IMR-90 (cell line): ENCODE measurements at places on chromosomes 4 and X. TPM values are rescaled to one million over a fixed set of nuclear protein-coding genes. Genes with fewer than 3 reads are reported as not detected.

DNA sequence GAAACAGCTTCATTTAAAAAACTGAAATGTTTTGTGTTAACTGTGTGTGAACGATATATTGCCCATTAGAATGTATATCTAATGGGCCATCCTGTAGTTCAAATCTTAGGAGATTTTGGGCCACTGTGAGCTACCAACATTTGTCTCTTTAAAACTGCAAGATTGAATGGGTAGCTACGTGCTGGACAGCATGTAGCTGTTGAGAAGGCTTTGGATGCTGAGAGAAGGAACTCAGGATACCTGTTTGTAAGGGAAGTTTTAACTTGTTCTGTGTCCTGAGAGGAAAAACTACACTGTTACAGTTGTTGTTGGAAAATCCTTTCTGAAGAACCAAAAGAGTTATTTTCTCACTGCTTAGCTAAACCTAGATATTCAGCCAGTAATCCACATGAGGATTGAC lies 45.9 kb downstream of the PDLIM5 start:
- no peaks in the 10 kb centered on the region for H3K27me3 ChIP-seq
- no peak overlapping the region for H3K27ac ChIP-seq
- H3K4me1 ChIP-seq: no peaks in the 10 kb centered on the region; the same call in 1 of the 2 replicates
- no peak for DNase-seq

DNA sequence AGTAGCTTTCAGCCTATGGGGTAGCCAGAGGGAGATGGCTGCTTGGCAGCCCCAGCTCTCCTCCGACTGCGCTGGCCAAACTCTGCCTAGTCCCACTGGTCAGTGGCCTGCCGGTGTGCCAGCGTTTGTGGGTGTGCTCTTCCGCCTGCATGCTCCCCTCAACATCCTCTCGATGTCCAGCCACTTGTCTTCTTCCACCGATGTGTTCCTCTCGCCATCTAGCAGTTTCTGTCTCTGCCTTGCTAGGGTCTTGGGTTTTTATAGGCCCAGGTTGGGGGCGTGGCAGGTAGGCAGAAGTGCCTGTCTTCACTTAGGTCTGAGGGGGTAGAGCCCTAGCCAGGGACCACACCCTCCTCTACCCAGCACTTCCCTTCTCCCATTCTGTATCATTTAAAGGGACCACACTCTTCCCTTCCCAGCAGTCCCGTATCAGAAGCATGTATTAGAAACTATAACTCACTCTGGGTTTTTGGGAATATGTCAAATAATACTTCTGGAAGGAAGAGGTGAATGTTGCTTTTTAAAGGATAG lies 124.4 kb downstream of the KDM6A start:
- no peaks in the 10 kb centered on the region for H3K27me3 ChIP-seq
- H3K27ac ChIP-seq: no peak overlapping the region
- no peaks in the 10 kb centered on the region for H3K4me1 ChIP-seq
- no peak for DNase-seq
- no peak overlapping the region for H3K4me3 ChIP-seq
- no peaks in the 10 kb centered on the region for H3K36me3 ChIP-seq

DNA sequence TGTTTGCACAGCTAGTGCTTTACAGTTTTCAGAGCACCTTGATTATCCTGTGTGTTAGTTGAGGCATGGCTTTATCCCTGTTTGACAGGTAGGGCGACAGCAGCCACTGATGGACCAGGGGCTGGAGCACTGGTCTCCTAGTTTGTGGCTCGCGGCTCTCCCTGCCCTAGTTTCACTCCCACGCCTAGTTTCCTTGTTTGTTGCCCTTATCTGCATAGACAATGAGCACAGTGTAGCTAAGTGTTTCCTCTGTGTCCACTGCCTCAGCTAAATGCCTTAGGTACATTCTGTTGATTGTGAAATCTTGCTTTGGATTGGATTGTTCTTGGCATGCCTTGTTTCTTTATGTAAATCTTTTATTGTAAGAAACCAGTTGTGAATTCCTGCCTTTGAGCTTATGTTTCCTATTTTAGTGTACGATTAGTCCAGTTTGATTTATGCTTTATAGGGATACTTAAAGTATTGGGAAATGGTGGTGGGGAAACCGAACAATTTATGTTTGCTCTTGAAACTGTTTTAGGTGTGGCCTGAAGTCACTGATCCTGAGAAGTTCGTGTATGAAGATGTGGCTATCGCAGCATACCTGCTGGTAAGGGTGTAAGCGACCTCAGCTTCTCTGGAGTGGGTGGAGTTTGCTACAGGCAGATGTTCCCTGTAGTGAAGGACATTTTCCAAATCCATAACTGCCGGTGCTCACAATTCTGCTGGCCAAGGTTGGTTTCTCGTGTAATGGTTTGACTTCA lies 11.0 kb downstream of the TRMT44 start:
- no peak overlapping the region for H3K27ac ChIP-seq
- no peak for DNase-seq
- no peaks in the 10 kb centered on the region for H3K4me1 ChIP-seq
- H3K4me3 ChIP-seq: no peak overlapping the region

DNA sequence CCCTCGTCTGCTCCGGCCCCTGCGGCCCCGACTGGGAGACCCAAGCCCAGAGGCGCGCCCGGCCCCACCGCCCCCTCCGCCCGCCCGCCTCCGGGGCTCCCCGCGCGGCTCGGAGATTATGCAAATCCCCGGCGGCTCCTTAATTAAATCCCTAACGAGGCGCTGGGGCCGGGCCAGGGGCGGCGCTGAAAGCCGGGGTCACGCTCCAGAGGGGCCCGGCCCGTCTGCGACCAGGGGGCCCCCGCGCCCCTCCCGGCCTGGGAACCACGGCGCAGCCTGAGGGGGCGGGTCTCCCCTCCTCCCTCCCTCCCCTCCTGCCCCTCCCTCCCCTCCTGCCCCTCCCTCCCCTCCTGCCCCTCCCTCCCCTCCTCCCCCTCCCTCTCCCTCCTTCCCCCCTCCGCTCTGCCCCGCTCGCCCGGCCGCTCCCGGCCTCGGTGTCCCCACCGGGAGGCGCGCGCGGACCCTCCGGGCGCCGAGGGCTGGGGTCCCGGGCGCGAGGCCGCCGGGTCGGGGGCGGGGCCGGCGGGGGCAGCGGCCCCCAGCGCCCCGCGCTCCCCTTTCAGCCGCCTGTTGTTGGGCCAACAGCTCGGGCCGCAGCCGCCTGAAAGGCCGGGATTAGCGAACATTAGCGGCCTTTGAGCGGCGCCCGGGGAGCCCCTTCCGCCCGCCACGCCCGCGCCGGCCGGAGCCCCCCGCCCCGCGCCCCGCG lies 25.9 kb upstream of the FGFR3 start:
- no peaks in the 10 kb centered on the region; the same call in 1 of the 2 replicates for H3K27me3 ChIP-seq
- no peak overlapping the region for H3K27ac ChIP-seq
- H3K36me3 ChIP-seq: no peaks in the 10 kb centered on the region
- peak; percentile 2 for DNase-seq
- peaks cover 4% of the 10 kb centered on the region; the same call in 1 of the 2 replicates for H3K4me1 ChIP-seq

- H3K36me3 ChIP-seq: no peaks in the 10 kb centered on the region
- H3K4me3 ChIP-seq: no peak overlapping the region
These were observed 626.7 kb upstream of the BOD1L1 start for GRCh38 chr4:14254252-14254651.

The KANTR gene
- 1.3 and 1.6 TPM in 2 replicates for polyA plus RNA-seq

DNA sequence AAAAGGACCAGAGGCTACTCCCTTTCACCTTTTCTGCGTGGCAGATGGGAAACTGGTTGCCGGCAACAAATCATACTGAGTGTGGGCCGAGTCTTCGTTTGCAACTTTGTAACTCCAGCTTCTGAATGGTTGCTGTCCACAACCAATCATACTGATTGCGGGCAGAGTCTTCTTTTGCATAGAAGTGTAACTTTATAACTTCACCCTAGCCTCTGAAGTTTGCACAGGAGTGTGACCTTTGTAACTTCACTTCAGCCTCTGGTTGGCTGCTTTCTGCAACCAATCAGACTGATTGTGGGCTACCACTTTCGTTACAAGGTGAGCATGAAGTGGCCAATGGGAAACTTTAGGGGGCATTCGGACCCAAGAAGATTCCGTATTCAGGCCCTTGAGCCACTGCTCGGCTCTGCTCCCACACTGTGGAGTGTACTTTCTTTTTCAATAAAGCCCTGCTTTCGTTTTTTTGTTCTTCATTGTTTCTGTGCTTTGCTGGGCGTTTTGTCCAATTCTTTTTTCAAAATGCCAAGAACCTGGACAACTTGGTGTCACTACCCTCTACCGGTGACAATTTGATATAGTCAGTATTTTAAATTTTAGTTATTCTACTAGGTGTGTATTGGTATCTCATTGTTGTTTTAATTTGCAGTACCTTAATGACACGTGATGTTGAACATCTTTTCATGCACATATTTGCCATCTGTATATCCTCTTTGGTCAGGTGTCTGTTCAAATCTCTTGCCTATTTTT lies 9.0 kb upstream of the PAGE5 start:
- no peak for DNase-seq
- no peaks in the 10 kb centered on the region for H3K36me3 ChIP-seq
- H3K27me3 ChIP-seq: no peaks in the 10 kb centered on the region; the same call in 1 of the 2 replicates
- H3K4me1 ChIP-seq: no peaks in the 10 kb centered on the region

The PABPC1L2A gene
- polyA plus RNA-seq: not detected in 2 replicates

The HERC3 gene
- 6.5 and 8.9 TPM in 2 replicates for polyA plus RNA-seq

The CLCN5 gene
- 1.3 and 1.4 TPM in 2 replicates for polyA plus RNA-seq

- peak overlapping the region; percentile 8; the same call in 1 of the 2 replicates for H3K27ac ChIP-seq
- no peaks in the 10 kb centered on the region for H3K27me3 ChIP-seq
- H3K36me3 ChIP-seq: peaks cover 13% of the 10 kb centered on the region
- H3K4me1 ChIP-seq: peaks cover 34% of the 10 kb centered on the region
- peak; percentile 19 for DNase-seq
These were observed 62.3 kb downstream of the FAM193A start for GRCh38 chr4:2598511-2599303.

DNA sequence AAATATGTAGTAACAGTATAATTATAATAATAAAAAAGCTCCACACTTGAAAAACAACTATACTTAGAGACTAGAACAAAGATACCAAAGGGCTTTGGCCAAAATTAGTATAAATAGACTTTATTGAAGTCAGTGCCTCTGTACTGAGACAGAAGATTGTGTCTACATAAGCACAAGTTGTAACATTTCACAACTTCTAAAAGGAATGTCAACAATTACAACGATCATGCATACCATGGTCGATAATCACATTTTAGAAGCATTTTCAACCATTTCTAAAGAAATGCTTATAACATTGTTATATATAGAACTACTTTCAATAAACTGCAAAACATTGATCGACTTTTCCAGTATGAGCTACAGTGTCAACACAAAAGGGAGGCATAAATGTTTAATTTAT lies 57.0 kb downstream of the DHX15 start:
- no peak overlapping the region; the same call in 1 of the 2 replicates for H3K27ac ChIP-seq
- H3K4me3 ChIP-seq: no peak overlapping the region
- H3K4me1 ChIP-seq: no peaks in the 10 kb centered on the region; the same call in 1 of the 2 replicates

The DOK7 gene
- not detected in 2 replicates for polyA plus RNA-seq

GRCh38 chr4:99117876-99118693 lies 26.0 kb downstream of the ADH4 start:
- H3K4me1 ChIP-seq: no peaks in the 10 kb centered on the region
- no peak overlapping the region; the same call in 1 of the 2 replicates for H3K27ac ChIP-seq
- no peak overlapping the region for H3K4me3 ChIP-seq
- no peaks in the 10 kb centered on the region for H3K27me3 ChIP-seq
- H3K36me3 ChIP-seq: no peaks in the 10 kb centered on the region

The EREG gene
- polyA plus RNA-seq: 0.14 and 0.26 TPM in 2 replicates

The CRMP1 gene
- polyA plus RNA-seq: 6.8 and 7.4 TPM in 2 replicates

The CXCL1 gene
- 1.1 and 2.0 TPM in 2 replicates for polyA plus RNA-seq

The HTN3 gene
- polyA plus RNA-seq: not detected in 2 replicates

DNA sequence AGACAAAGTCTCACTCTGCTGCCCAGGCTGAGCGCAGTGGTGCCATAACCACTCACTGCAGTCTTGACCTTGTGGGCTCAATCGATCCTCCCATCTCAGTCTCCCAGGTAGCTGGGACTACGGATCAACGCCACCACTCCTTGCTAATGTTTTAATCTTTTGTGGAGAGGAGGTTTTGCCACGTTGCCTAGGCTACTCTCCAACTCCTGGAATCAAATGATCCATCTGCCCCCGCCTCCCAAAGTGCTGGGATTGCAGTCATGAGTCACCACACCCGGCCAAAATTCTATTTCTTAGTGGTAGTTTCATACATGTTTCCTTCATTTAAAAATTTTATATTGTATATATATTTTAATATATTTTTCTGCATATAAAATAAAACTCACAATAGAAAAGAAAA lies 125.8 kb upstream of the CLNK start:
- H3K27ac ChIP-seq: no peak overlapping the region
- no peak for DNase-seq
- H3K27me3 ChIP-seq: no peaks in the 10 kb centered on the region
- no peak overlapping the region for H3K4me3 ChIP-seq
- H3K4me1 ChIP-seq: no peaks in the 10 kb centered on the region

GRCh38 chrX:11427453-11428071 lies 134.3 kb downstream of the AMELX start:
- peak overlapping the region; percentile 50; the same call in 1 of the 2 replicates for H3K27ac ChIP-seq
- peaks cover 4% of the 10 kb centered on the region for H3K4me1 ChIP-seq
- H3K36me3 ChIP-seq: no peaks in the 10 kb centered on the region

GRCh38 chr4:123833171-123833643 lies 436.6 kb downstream of the SPRY1 start:
- peaks cover 14% of the 10 kb centered on the region for H3K4me1 ChIP-seq
- DNase-seq: peak; percentile 91
- H3K27me3 ChIP-seq: no peaks in the 10 kb centered on the region
- peak overlapping the region; percentile 83 for H3K27ac ChIP-seq
- H3K36me3 ChIP-seq: no peaks in the 10 kb centered on the region
- no peak overlapping the region for H3K4me3 ChIP-seq

GRCh38 chr4:55345980-55346850 lies at the start of gene SRD5A3:
SRD5A3 (plus strand) TSS chr4:55346242; CDS start chr4:55346337, 95 bp downstream.
- DNase-seq: peak; percentile 71
- H3K36me3 ChIP-seq: no peaks in the 10 kb centered on the region
- H3K4me1 ChIP-seq: peaks cover 14% of the 10 kb centered on the region
- H3K4me3 ChIP-seq: peak within 1 kb of the TSS; percentile 64
- H3K27ac ChIP-seq: peak within 1 kb of the TSS; percentile 79

The DNAJB14 gene
- polyA plus RNA-seq: 12.9 and 14.8 TPM in 2 replicates

The ARMCX1 gene
- polyA plus RNA-seq: 13.6 and 14.2 TPM in 2 replicates

- no peaks in the 10 kb centered on the region for H3K27me3 ChIP-seq
- H3K4me3 ChIP-seq: no peak overlapping the region
- H3K36me3 ChIP-seq: no peaks in the 10 kb centered on the region
These were observed 55.2 kb upstream of the SLIT2 start for GRCh38 chr4:20196476-20196875.

- no peaks in the 10 kb centered on the region for H3K36me3 ChIP-seq
- DNase-seq: peak; percentile 66
- no peaks in the 10 kb centered on the region for H3K27me3 ChIP-seq
- no peak overlapping the region for H3K4me3 ChIP-seq
- H3K27ac ChIP-seq: no peak overlapping the region
These were observed 64.0 kb downstream of the HHIP start for GRCh38 chr4:144709793-144710525.

The KLB gene
- polyA plus RNA-seq: not detected in 2 replicates

The MYOZ2 gene
- polyA plus RNA-seq: 0.14 and 0.17 TPM in 2 replicates

GRCh38 chrX:40368611-40369061 lies 212.1 kb upstream of the ATP6AP2 start:
- peaks cover 16% of the 10 kb centered on the region for H3K27me3 ChIP-seq
- no peak overlapping the region for H3K4me3 ChIP-seq
- no peak for DNase-seq
- H3K4me1 ChIP-seq: no peaks in the 10 kb centered on the region
- no peak overlapping the region for H3K27ac ChIP-seq
- H3K36me3 ChIP-seq: no peaks in the 10 kb centered on the region

- no peaks in the 10 kb centered on the region for H3K27me3 ChIP-seq
- no peak overlapping the region for H3K4me3 ChIP-seq
- H3K4me1 ChIP-seq: no peaks in the 10 kb centered on the region
- no peak for DNase-seq
- H3K36me3 ChIP-seq: no peaks in the 10 kb centered on the region
These were observed 42.4 kb upstream of the MTMR8 start for GRCh38 chrX:64437665-64438064.
